ENCODE measurements at places on chromosomes 7 and 10.

GRCh38 chr7:73366990-73367389 lies 39.0 kb downstream of the FKBP6 start:
- DNase-seq: no peak

DNA sequence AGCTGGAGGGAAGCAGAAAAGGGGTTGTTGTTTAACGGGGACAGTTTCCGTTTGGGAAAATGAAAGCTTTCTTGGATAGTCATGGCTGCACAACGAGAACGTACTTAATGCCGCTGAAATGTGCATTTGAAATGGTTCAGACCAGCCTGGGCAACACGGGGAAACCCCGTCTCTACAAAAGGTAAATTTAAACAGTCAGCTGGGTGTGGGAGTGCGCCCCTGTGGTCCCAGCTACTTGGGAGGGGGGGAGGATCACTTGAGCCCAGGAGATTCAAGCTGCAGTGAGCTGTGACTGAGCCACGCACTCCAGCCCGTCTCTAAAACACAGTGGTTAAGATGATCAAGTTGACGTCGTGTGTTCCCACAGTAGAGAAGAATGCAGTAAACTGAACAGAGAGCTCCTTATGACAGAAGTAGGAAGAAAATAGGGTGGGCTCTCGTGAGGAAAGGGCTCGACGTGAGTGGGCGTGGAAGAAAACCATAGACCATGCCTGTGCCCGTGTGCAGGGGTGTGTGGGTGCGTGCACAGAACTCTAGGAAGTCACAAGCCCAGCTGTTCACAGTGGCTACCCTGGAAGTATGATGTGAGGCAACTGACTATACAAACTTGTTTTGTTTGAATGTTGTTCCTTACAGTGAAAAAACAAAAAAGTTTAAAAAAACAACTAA lies 4.1 kb upstream of the FUOM start:
- no peak for DNase-seq

DNA sequence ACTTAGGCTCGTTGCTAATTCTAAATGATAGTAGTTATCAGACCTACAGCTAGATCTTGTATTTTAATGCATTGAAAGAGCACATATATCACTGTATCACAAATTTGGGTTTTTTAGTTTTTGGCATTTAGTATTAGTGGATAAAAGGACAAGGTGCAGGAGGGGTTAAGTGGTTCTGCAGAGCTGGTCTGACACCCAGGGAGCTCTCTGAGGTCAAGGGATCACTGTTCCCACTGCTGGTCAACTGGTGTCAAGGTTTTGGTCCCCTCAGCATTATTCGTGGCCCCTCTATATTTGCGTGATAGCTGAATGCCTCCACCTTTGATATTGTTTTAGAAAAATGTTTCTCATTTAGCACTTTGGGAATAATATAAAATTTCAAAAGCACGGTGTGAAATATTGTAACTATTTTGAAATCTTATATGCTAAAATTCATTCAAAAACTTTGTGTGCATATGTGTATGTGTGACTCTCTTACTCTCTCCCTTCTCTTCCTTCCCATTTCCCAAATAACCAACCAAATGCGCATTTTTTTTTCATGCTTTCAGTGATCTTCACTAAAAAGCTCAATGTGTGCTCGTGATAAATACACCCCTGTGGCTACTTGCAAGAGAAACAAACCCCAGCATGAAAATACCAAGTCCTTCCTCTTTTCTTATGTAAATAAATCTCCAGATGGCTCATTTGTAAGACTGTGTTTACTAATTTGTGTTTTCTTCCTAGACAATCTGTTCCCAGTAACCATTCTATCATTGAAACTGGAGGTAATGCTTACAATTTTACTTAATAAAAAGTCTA lies 309.2 kb downstream of the FGFR2 start:
- DNase-seq: no peak

- DNase-seq: no peak
Measured at GRCh38 chr10:8992009-8992408, 937.5 kb downstream of the GATA3 start.

DNA sequence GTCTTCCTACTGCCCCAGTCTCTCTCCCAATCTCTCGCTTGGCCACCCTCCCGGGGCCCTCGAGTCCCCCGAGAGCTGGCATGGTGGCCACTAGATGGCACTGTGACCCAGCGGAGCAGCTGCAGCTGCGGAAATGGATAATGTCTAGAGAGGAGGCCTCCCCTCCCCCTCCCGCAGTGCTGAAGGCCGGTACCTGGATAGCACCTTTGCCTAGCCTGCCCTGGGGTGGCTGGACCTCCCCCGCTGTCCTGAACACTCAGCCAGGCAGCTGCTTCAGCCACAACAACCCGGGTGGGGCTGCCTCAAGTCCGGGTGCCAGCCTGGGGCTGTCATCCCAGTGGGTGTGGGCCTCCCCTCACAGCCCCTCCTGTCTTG lies 65.2 kb downstream of the GOLGA7B start:
- peak; percentile 74 for DNase-seq

DNA sequence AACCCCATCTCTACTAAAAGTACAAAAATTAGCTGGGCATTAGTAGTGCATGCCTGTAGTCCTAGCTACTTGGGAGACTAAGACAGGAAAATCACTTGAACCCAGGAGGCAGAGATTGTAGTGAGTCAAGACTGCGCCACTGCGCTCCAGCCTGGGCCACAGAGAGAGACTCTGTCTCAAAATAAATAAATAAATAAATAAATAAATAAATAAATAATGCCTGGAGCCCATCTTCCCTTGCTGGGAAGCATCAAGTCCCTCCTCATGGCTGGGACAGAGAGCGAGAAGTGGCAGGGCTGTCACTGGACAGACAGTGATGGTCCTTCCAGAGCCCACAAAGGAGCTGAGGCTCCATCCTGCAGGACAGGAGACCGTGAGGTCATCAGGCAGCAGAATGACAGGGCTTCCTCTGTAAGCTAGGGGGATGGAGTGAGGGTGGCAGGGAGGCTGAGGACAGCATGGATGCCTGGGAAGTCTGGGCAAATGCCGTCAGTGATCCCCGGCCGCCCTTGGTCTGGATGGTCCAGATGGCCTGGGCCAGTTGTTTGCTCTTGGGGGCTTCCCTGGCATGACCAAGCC lies 36.4 kb upstream of the ELN start:
- no peak for DNase-seq

DNA sequence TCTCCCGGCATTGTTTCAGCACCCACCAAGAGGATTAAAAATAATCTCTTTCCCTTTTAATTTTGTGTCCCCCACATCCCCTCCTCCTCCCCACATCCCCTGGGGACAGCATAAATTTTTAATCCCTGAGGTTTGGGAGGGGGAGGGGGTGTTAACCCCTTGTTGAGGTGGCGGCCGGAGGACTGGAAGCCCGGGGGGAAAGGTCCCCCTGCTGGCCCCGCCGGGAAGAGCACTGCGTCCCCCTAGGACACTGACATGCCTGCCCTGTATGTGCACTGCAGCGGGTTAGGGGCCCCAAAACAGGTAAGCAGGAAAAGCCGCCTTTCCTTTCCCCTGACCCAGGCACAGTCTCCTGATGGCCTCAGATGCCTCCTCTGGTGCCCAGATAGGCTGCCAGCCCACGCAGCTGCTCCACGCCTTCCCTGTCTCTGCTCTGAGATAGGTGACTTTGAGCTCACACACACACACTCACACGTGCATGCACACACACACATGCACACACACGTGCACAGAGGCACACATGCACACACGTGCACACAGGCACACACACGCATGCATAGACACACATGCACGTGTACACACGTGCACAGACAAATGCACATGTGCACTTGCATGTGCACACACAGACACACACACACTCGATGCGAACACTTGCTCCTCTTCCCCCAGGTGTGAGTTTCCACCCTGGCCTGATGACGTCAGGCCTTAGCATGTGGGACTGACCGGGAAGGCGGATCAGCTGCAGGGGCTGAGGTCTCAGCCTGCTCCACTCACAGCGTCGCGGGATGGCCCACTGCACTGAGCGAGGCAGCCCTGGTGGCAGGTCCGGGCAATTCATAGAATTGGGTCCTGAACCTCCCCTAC lies 12.3 kb downstream of the CNPY1 start:
- no peak for DNase-seq

DNA sequence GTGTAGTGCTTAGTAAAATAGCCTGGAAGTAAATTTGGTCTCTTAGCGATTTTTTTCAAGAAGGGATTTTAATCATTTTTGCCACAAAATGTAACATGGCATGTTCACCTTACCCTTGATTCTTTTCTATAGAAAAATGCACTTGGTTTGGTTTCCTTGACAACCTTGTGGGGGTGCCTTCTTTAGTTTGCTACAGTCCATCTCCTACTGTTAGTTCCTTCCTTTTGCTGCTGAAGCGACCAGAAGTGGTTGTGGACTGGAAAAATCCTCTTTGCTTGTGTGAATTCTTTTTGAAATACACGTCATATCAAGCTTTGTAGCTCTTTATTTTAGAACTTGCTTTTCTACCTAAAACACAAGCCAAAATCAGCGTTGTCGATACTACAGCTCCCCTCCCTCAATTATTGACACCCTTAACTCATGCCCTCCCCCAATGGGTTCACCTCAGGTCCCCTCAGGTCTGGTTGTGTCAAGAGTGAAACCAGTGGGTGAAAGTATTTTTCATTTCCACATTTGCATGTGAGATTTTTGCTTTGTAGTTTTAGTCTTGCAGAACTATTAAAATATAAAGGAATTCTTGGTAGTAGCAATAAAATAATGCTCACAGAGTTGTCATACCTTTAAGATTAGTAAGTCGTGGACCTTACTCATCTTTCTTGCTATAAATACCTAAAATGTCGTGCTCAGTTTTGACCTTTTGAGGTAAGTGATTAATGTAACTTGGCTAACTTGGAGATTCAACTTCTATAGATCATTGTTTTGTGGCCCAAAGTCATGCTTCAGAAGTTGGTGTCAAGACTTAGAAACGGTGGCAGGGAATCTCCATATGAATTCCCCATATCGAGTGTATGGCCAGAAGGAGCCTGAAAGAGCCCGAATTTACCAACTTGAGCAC lies 1.5 kb downstream of the ACTR3B start:
- DNase-seq: no peak

DNA sequence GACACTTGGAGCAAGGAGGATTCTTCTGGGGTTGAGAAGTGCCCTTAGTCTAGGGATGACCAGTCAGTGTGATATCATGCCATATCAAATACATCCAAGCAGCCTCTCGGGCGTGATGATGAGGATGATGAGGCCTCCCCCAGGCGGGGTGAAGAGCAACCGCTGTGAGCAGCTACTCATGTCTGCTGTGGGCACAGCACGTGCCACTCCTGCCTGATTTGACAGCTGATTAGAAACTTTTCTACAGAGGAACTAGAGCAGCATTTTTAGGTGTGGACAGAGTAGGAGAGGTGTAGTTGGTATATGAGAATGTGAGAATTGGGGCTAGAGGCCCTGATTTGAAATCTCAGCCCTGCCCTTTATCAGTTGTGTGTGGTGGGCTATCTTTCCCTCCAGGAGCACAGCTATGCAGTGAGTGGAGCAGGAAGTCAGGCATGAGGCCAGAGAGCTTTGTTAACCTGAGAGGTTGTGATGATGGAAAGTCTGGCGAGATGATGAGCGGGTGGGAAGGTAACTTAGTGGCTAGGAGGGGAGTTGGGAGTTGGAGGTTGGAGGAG lies 49.6 kb upstream of the COBL start:
- DNase-seq: no peak

GRCh38 chr10:113455947-113456346 lies 96.9 kb upstream of the HABP2 start:
- peak; percentile 12 for DNase-seq

DNA sequence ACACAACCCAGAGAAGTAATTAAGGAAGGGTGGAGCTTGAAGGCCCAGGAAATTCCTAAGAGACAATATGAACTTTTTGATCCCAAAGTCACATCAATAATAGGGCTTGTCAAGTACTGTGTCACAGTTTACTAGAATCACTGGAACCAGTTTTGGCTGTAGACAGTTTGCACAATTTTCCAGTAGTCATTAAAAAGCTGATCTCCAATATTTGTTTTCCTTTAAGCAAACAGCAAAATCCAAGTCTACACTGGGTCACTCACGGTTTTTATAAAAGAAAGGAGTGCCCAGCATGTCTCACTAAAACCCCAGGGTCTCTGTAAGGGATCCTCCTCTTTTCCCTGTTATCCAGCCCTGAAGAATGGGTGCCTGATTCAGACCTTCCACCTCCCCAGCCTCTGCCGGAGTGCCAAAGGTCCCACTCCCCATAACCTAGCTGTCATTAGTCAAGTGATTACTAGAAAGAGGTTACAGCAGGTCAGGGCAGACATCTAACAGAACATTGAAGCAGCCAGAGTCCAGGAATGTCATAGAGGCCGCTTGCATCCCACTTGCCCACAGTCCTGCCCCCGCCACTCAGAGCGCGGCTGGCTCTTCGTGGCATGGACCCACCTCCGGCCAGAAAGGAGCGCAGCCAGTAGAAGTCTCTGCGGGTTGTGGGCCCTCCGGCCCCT lies 552 bp downstream of the SLC25A16 start:
- DNase-seq: peak; percentile 59

GRCh38 chr10:82883603-82884002 lies 1008.6 kb downstream of the NRG3 start:
- DNase-seq: no peak

- no peak for DNase-seq
Measured at GRCh38 chr10:50605951-50606270, 17.8 kb downstream of the SGMS1 start.

Data from NCI-H510A (cell line).